ENCODE measurements at places on chromosomes 5 and 9. TPM values are rescaled to one million over a fixed set of nuclear protein-coding genes. Genes with fewer than 3 reads are reported as not detected.

Gene LHX6
- total RNA-seq = 0.05 TPM

Gene UNC5A
- total RNA-seq = 0.12 TPM

Gene PCDHB6
- 0.49 TPM for total RNA-seq

Gene MLANA
- total RNA-seq = not detected

Gene GABRA6
- not detected for total RNA-seq

Gene ZNF618
- 4.6 TPM for total RNA-seq

Gene OGN
- not detected for total RNA-seq

Gene HRH2
- total RNA-seq = 0.32 TPM

Gene PCDHGA3
- total RNA-seq = 0.49 TPM

Gene C9orf40
- total RNA-seq = 21.6 TPM

Gene PCDHB16
- 8.6 TPM for total RNA-seq

Gene CAVIN4
- total RNA-seq = 0.37 TPM

Gene CCNI2
- total RNA-seq = not detected

Gene THOC3
- total RNA-seq = 84.6 TPM

Gene F2RL2
- total RNA-seq = 4.9 TPM
